Spinal cord (tissue), 10 donors: ENCODE measurements at places on chromosomes 2 and 18.

DNA sequence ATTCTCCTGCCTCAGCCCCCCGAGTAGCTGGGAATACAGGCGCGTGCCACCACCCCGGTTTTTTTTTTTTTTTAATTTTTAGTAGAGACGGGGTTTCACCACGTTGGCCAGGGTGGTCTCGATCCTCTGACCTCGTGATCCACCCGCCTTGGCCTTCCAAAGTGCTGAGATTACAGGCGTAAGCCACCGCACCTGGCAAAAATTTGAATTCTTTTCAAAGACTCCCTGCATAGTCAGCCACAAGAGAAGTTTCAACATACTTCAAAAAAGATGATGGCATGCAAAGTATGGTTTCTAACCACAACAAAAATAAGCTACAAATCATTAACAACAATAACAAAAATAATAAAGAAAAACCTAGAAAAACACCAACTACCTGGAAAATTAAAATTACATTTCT is 22.0 kb downstream of the HYCC2 start:
- no peak for DNase-seq

DNA sequence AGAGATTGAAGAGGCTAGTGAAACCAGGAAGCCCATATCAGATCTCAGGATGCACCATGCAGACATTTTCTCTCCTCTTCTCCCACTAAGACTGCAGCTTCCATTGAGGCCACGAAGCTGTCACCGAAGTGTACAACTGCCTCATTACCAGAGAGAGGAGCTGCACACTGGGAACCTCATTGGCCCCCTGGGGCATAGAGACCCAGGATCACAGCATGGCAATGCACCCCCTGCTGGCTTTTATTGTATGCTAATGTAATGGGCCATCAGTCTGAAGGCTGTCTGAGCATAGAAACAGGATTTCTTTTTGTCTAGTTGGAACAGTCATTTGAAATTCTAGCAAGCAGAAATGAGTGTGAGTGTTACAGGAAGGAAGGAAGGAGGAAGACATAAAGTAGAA is 861.6 kb upstream of the CELF4 start:
- DNase-seq, result no peak

- peak; percentile 94 for DNase-seq
These were observed 71.7 kb downstream of the HS1BP3 start for GRCh38 chr2:20578895-20579825.

- DNase-seq, result no peak
These were observed 1.5 kb upstream of the RRM2 start for GRCh38 chr2:10120877-10121574.

DNA sequence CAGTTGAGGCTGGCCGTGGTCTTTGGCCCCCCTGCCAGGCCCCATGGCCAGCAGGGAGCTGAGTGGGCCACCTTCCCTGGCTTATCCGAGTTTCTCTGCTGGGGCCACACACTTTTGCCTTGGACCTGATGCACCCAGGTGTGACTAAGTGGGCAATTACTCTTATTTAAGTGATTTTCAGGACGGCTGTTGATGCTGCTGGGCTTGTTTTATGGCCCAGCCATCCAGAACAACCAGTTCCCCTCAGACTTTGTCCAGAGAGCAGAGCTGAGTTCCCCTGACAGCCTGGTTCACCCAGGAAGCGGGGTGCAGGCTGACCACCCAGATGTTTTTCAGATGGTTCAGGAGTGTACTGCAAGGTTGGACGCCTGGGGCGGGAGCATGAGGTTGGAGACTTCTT is 68.8 kb downstream of the GLI2 start:
- DNase-seq, result no peak

GRCh38 chr18:8411492-8411891 is 197.7 kb upstream of the RAB12 start:
- no peak for DNase-seq

- no peak for DNase-seq
These were observed 278.4 kb downstream of the TMX3 start for GRCh38 chr18:68436485-68436884.

- no peak for DNase-seq
These were observed 424.4 kb downstream of the DSEL start for GRCh38 chr18:67092141-67092540.

DNA sequence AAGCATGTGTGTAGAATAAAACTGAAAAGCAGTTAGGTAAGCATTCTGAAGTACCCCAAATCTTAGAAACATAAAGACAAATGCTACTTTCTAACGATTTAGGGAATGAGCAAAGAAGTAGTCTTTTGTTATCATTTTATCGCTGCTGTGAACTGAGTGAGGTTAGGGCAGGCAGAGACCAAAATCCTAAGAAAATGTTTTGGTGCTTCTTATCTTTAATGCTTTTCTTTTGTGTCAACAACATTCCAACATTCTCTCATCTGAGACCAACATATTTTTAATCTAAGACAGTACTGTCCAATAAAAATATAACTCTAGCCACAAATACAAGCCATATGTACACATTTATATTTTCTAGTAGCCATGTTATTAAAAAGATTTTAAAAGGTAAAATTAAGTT is 789.4 kb upstream of the PIK3C3 start:
- DNase-seq, result no peak

GRCh38 chr2:149928011-149928410 is 340.4 kb upstream of the MMADHC start:
- DNase-seq, result no peak
